Dermis blood vessel endothelial cell (primary cell): ENCODE measurements at places on chromosomes 4 and X. TPM values are rescaled to one million over a fixed set of nuclear protein-coding genes. Genes with fewer than 3 reads are reported as not detected.

Gene ZNF674
- 4.1 and 6.6 TPM in 2 replicates for total RNA-seq

Gene EPHA5
- total RNA-seq, result not detected in 2 replicates

Gene TLR7
- not detected in 2 replicates for total RNA-seq

Gene ALB
- total RNA-seq, result 0.19 TPM in 1 of 2 replicates, not detected in the other

GRCh38 chrX:120536061-120536460, 24.7 kb downstream of the CUL4B start:
- no peak for DNase-seq

DNA sequence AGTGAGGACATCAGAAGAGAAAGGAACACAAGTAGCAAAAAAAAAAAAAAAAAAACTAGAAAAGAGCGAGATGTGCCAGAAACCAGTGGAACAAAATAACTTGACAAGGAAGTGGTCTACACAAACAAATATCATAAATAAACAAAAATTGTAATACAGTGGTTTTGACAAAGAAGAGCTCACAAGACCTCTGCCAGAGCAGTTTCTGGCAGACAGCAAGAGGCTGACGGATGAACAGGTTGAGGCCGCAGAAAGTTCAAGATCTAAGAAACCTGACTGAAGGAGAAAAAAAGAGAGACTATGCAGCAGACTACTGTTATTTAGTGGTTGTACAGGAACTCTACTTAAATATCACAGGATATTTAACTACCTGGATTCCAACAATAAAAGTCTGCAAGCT, 66.2 kb downstream of the MAB21L2 start:
- DNase-seq, result no peak

DNA sequence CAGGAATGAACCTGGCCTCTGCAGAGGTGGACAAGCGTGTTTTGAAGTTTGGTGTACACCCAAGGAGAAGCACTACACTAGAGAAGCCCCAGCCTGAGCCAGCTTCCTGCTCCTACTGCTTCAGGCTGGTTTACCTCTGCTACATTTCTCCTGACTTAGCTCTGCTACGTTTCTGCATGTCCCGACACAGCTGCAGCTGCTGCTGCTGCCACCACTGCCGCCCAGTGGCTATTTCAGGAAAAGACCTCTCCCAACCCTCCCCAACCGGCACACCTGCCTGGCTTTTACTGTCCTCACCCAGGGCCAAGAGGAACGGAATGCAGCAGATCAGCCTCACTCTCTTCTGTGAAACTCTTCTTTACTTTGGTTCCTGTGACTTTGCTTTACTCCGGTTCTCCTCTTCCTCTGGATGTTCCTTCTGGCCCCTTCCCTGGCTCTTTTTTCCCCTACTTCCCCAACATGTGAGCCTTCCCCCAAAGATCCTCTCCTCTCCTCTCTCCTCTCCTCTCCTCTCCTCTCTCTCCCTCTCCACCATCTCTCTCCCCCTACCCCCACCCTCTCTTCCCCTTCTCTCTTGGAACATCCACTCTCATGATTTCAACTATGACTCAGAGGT, 3.1 kb upstream of the P2RY4 start:
- DNase-seq, result peak; percentile 45

DNA sequence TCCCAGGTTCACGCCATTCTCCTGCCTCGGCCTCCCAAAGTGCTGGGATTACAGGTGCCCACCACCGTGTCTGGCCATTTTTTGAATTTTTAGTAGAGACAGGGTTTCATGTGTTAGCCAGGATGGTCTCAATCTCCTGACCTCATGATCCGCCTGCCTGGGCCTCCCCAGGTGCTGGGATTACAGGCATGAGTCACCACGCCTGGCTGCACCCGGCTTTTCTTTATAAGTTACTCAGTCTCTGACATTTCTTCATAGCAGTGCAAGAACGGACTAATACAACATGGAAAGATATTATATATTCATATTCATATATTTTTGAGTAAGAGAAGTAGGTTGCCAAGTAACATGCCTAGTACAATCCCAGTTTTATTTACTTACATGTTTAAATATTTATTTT, 22.9 kb downstream of the SHROOM3 start:
- no peak for DNase-seq

- DNase-seq, result no peak
Observed at GRCh38 chrX:50180073-50180940, 20.5 kb downstream of the AKAP4 start.
